Cerebellar cortex (tissue), 1 donor: ENCODE measurements at places on chromosomes 2 and 18.

DNA sequence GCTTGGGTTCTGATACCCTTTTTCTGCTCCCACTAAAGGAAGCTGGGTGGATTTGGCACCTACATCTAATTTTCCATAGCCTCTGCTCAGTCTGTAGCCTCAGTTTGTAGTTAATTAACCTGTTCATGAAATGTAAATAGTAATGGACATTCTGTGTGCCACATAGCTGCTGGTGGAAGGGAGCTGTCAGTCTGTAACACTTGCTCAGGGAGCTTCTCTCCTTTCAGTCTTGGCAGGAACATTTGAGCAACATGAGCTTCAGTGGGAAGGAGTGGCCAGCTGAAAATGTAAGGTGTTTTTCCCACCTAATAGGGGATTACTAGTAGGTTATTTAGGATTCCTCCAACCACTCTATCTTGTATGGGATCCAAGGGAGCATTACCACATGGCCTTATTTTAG is 203.4 kb downstream of the ASXL3 start:
- no peak for DNase-seq

DNA sequence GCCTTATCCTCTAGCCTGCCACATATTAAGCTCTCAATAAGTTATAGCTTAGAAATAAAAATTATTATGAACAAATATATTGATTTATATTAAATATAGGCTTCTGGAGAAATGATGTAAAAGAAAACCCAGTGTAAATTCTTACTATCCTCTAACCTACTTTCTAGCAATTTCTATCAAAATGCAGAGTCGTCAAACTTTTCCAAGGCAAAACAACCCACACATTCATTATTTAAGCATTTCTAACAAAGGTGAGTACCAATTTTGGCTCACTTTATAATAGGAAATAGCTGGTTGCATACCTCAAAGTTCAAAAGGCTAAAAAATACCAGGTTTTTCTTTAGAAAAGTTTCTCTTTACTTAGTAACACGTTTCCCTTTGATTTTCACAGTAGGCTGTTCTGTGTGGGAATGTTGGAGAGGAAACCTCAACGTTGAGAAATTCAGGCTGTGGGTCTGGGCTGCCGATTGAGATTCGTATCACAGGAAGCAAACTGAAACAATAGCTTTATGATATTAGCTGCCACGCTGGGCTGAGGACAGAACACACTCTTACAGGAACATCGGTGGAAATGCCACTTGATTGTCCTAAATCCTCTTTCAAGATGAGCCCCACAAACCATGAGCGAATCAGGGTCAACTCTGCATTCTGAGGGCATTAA is 53.0 kb downstream of the EPAS1 start:
- no peak for DNase-seq

DNA sequence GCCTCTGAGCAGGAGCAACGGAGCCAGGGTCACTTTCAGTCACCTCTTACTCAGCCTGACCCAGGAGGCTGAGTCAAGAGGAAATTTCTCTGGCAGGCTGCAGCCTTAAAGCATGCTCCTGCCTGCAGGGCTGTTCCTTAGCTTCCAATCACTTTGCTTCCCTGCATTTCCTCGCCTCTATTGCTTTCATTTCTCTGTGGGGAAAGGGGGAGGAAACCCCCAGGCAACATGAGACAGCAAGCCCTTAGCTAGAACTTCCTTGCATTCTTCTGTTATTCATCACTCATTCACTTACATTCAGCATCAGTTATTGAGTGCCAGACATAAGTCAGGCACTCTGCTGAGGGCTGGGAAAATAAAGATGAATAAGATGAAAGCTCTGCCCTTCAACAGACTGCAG is 13.0 kb downstream of the XDH start:
- DNase-seq, result no peak

DNA sequence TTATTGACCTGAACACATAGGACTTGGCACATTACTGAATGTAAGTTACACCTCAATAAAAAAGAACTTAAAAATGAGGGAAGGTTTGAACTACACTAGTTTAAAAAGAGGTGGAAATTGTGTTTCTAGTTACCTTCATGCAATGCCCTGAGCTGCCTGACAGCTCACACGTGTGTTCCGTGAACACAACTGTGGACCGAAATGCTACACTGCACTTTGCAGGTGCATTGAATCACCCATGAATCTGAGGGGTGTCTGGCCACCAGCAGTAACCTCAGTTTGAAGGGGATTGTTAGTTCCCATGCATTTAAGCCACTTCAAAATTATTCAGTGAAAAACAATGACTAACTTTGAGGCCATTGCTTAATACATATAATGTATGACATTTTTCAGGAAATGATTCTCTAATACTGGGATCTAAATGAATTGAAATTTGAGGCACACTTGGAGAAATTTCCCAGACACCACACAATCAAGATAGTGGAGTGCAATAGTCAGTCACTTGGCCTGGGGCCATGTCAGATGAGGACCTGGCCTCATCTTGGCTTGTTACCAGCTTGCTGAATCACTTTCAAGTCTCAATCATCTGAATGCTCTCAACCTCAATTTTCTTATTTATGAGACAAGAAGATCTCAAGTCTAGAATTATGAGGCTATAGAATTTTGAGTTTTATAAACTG is 59.3 kb downstream of the MYL12B start:
- no peak for DNase-seq

- no peak for DNase-seq
Measured at GRCh38 chr18:77044866-77045664, 87.5 kb downstream of the MBP start.

DNA sequence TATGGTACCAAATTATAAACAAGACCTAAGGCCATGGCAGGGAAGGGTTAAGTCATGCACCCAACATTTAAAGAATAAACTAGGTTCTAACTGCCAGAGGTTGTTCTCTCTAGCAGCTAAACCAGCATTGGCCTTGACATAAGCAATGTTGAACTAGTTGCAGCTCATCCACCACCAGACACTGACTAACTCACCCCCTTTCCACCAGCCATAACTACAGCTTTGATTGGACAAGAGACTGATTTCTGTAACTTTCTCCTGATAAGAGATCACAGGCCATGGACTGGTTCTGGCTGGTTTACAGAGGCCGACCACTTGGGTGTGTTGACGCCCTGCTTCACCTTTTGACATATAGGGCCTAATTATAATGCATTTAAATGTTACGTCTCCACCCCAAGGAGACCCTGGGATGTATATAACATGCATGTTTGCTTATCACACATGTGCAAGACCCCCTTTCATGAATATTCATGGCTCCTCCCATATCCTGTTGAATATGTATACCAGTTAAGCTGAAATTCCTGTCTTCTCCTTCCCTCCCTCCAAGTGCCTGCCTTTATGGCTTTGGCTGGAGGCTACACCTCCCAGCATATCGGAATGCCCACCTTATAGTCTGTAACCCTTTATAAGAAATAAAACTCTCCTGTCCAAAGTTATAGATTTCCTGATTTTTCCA is 75.9 kb downstream of the MRPS9 start:
- DNase-seq, result no peak

DNA sequence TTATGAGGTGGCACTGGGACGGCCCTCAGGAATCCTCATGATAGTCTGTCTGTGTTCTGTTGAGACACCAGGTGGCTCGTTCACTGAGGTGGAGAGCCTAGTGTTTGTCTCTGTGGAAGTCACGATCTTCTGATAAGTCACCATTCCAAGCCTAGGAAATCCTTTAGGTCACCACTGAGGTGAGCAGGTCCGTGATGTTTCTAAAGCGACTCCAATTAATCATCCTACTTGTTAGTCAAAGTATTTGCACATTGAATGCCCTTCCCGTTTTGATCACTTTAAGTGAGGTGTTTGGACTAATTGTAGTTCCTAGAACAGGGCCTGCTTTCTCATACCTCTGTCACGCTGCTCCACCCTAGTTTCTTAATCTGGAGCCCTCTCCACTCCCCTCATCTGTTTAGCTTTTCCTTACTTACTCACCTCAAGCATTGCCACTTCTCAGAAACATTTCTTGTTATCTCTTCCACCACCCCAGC is 28.0 kb upstream of the DSG3 start:
- no peak for DNase-seq

DNA sequence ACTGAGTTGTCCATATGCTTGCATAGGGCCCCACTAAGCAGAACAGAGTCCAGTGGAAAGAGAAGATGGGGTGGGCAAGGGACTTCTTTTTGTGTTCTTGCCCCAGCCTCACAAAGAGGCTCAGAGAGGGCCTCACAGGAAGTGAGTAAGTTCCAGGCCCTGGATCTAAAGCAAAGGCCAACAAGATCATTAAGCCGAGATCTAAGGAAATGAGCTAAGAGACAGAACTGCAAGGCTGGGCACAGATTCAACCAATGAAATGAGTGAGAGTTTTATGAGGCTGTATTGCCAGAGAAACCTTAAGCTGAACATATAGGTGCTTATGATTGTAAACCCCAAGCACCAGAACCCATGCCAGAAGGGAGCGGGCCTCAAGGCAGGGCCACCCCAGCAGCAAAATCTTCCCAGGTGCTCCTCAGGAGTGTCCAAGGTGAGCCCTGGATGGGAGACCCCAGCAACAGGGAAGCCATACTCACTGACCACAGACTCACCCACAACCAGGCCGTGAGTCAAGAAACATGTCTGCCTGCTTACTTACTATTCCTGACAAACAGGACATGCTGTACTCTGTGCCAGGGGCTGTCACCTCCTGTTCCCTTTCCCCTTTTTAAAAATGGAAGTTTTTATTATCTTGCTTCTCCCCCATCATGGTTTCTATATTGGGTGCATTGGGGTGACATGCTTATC is 40.2 kb downstream of the SLC14A1 start:
- DNase-seq, result no peak

DNA sequence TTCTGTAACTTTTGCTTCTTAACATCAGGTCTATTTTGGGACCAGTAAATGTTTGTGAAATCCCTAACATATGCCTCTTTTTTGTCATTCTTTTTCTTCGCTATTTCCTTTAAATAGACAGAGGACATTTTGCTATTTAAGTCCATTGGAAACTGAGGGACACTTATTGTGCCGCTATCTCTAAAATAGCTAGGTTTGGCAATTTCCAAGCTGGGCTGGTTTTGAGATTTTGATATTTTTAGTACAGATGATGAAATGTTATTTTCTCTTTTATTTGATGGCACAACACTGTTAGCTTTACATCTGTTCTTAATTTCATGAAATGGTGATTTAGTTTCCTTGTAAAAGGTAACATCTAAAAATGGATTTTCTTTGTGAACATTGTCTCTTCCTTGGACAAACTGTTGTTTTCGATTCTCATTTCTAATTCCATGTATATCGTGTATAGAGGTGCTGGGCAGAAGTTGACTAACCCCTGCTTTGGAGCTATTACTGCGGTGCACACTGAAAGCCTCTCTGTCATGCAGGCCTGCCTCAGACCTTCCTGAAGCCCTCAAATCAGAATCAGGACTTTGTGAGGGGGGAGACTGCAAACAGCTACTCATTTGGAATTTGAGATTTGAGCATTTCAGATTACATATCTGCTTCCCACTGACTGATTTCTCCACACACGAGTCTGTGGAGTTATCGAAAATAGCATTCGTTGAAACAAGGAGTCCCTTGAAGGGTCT is 594 bp downstream of the RAD51AP2 start:
- no peak for DNase-seq

DNA sequence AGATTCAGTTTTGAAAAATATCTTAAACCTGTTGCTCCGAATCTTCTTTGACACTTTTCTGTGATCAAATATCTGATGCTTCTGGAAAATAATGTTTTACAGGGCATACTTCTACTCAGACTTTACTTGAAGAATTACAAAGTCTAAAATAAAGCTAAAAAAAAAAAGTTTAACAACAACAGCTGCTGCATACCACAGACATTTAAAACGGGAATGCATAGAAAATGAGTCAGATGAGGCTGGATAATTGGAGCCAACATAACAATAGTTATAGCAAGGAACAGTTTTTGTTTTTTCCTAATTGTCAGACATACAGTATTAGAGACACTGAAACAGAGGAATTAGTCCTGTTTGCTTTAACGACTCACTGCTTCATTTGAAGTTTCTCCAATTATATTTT is 1090.2 kb downstream of the SUCLG1 start:
- no peak for DNase-seq

DNA sequence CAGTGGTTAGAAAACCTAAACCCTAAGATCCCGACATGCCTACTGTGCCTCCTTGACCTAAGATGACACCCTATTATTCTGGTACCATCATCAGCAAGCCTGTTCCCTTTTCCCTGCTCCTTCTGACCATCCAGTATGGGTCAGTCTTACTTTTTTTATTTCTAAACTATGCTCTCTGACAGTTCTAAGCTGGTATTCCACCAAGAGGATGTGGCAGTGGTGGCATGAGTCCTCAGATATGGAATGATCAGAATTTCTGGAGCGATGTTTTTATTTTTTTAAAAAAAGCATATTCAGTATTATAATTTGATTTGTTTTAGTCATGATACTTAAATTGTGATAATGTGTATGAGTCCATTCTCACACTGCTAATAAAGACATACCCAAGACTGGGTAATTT is 145.9 kb upstream of the LHCGR start:
- DNase-seq, result no peak

GRCh38 chr2:206716623-206717022 is 1.6 kb downstream of the DYTN start:
- no peak for DNase-seq

DNA sequence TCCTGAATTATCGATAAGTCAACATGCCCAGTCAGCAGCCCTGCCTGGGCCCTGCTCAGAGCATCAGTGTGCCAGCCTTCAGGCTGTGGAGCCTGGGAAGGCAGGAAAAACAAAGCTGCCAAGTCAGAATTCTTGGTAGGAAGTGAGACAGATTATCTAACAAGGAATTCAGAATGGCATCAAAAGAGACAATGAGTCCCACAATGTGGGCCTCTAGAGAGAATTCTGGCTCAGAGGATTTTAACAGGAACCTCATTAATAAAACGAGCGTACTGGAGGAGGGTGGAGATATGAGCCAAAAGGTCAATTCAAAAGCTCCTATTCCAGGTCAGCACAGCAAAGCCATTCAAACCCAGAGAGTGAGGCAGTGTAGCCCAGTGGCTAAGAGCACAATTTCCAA is 327.6 kb upstream of the MMADHC start:
- DNase-seq, result no peak

- DNase-seq, result no peak
Measured at GRCh38 chr2:152322222-152322621, 12.8 kb upstream of the FMNL2 start.

DNA sequence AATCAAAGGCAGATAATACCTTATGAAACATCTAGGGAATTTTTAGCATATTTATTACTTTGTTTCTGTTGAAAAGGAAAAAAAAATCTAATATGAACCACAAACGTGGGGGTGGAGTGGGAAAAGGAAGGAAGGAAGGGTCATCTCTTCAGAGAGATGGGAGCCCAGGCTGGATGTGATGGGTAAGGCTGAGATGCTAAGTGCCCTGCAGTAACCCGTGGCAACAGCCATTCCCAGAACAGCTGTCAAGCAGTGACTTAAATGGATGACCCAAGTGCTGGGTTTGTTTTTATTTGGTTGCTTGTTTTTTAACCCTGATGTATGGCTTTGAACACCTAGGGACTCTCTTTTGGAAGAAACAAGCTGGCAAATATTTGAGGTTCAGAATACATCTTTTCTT is 50.7 kb upstream of the KLF7 start:
- no peak for DNase-seq

GRCh38 chr2:241656190-241656741 is 18.8 kb downstream of the ATG4B start:
- no peak for DNase-seq
